ENCODE measurements at places on chromosomes 1 and 21.

- DNase-seq: no peak
Observed at GRCh38 chr1:46940307-46940706, 969 bp downstream of the CYP4A11 start.

- DNase-seq: peak; percentile 61
Observed at GRCh38 chr21:39088831-39089380, 94.3 kb downstream of the PSMG1 start.

GRCh38 chr1:78277253-78277652 is 213.5 kb upstream of the PTGFR start:
- DNase-seq: peak; percentile 85

GRCh38 chr1:75134647-75135572 is 722 bp downstream of the LHX8 start:
- DNase-seq: no peak

DNA sequence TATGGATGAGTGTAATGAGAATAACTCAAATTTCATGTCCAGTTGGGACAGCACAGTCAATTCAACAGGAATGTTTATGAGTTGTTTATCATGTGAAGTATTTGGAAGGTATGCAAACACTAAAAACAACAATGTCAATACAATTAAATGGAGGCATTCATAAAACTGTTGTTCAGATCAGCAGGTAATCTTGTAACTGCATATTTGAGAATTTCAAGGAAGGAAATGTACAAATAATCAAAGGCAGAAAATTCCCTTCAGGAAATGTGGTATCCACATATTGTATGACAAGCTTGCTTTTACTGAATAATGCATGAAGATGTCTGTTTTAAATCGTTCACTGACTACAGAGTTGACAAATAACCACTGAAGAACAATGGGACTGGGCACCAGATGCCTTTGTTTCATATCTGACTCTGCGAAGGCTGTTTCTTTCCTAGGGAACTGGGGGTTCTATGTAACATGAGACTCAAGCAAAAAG is 198.3 kb downstream of the LTN1 start:
- DNase-seq: no peak

GRCh38 chr1:221294242-221294641 is 415.0 kb downstream of the HLX start:
- peak; percentile 63 for DNase-seq

DNA sequence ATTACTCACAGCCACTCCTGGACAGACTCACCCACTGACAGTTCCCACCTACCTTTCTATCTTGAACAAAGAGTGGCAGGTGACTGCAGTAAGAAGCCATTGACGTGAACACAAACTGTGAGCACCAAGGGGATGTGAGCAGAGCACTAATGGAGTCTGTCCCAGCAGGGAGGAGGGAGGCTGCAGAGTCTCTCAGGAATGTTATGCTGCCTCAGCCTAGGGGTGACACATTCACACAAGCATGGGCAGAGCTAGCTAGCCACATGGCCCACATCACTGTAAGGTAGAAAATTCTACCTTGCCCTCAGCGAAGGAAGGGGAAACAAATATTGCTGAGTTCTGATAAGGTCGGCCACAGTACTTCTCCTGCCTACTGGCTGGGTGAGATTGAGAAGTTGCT is 56.8 kb upstream of the PTGFRN start:
- DNase-seq: peak; percentile 47

- DNase-seq: no peak
Observed at GRCh38 chr21:45110873-45111624, 36.7 kb downstream of the ADARB1 start.

GRCh38 chr1:220877377-220878095 is 1.7 kb upstream of the HLX start:
- no peak for DNase-seq

DNA sequence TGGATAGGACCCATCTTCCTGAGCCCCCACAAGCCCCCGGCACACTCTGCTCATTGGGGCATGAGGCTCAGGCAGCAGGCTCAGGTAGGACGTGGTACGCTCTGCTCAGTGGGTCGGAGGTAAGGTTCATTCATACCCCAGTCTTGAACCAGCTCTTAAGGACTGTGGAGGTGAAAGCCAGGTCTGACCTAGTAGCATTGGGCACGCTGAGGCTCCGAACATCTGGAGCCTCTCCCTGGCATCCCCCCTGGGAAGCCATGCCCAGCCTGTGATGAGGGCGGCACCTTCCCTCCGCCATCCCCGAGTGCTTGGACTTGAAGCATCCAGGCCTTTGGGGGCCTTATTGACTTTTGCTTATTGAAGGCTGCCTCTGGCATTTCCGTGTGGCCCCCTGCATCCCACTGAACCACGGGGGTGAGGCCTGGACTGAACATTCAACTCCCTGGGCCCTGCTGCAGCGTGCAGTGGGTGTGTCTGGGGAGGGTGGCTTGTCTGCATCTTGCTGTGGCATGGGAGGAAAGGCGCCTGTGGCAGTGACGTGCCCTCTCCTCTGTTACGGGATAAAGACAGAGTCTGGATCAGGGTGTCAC is 50.0 kb downstream of the FAAP20 start:
- no peak for DNase-seq

DNA sequence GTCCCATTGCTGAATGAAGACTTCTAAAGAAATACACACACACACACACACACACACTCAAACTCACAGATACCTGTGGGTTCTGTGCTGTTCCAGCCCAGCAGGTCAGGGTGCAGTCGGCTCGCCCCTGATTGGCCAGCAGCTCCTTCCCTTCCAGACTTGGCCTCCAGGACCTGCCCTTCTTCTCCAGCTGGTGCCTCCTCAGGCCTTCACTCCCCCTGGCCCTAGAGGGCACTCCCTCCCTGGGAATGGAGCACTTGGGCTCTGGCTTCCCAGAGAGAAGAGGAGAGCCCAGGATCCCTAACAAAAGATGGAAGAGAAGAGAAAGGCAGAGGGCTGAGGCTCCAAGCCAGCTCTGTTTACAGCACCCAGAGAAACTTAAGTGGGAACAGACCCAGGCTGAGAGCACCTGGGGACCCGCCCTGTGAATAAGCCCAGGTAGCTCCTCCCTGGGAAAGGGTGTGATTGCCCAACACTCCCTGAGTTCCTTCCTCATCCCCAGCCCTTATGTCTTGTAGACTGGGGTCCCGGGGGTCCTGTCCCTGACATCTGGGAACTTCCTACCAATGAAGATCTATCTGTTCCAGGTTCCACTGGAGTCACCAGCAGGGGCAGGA is at the start of gene PGLYRP3:
Gene PGLYRP3 (minus strand): TSS at position 383 of the 617 bp plus-strand sequence. CDS start 2,287 bp downstream, outside the sequence.
- DNase-seq: peak; percentile 56

- DNase-seq: no peak
Observed at GRCh38 chr1:200977071-200977754, 46.3 kb downstream of the KIF21B start.

DNA sequence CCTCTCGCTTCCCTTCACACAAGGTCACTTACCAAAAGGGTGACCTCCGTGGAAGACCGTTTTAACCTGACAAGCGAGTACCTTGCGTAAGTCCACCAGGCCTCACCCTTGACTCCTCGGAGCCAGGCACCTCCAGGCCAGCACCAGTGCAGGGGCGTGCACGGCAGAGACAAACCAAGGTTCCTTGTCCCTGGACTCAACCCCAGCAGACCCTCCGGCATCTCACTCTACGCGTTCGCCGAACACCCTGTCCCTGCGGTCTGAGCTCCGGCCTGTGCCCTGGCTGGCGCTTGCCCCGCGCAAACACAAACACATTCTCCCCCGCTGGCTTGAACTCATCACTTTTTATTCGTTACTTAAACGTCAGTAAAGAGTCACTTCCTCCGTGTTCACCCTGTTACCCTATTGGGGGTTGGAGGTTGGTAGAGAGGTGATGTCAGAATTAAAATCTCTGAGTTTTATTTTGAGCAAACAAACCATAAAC is 4.5 kb downstream of the TBX15 start:
- DNase-seq: no peak

DNA sequence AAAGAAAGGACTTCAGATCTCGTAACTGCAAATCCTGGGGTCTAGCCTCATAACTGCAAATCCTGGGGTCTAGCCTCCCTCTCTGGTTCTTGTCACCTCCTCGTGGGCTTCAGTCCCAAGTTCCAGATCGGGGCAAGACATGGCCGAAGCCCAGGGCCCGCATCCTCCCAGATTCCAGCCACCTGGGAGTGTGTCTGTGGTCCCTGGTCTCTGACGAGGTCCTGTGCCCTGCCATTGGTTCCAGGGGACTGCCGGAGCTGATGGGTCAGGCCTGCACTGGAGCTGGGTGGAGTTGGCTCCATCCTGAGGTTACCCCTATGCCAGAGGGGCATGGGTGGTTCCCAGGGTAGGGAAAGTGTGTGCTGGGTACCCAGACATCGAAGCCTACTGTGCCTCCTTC is 17.7 kb upstream of the C1orf174 start:
- DNase-seq: no peak

- no peak for DNase-seq
Observed at GRCh38 chr1:158675563-158676323, 10.8 kb downstream of the SPTA1 start.

DNA sequence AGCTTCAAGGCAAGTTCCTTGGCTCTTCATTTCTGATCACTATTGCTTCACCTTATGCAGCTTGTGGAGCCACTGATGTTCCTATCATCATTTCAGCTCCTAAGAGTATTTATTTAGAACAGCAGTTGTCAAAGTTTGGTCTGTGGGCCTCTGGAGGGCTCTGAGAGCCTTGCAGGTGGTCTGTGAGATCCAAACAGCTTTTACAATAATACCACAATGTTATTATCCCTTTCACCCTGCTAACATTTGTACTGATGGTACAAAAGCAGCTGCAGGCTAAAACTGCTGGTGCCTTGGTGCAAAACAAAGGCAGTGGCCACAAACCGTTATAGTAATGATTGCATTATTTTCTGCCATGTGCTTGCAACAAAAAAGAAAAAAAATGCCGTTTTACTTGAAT is 33.8 kb downstream of the PATJ start:
- no peak for DNase-seq

- DNase-seq: no peak
Observed at GRCh38 chr1:182227864-182228547, 163.6 kb downstream of the GLUL start.
